ENCODE measurements at places on chromosomes 4 and X. TPM values are rescaled to one million over a fixed set of nuclear protein-coding genes. Genes with fewer than 3 reads are reported as not detected.
A peak's percentile ranks its signal among the peaks of the same experiment; 100 is the strongest.

DNA sequence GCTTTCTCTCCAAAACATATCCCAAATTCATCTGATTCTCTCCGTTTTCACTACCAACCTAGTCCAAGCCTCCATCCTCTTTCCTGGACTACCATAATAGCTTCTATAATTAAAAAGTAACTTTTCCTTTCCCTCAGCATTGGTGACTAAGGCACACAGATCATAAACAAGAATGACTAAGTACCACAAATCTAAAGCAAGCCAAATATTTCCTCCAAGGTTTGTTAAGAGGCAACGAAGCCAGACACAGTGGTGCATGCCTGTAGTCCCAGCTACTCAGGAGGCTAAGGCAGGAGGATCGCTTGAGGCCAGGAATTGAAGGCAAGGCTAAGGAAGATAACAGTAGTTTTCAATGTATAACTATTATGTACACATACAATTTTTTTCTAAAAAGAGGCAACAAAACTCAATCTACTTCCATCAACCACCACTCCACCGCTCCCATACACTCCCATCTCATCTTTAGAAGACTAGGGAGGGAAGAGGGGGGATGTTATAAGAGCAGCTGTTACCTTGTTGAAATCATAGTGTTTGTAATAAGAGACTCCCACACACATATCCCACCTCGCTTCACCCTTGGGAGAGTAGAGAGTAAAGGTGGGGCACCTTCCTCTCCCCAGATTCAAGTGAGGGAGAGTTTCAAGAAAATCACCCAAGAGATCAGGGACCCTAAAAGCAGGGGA is 4.2 kb upstream of the JCHAIN start:
- DNase-seq: no peak
- H3K4me1 ChIP-seq: peaks cover 10% of the 10 kb centered on the region
- H3K27ac ChIP-seq: no peak overlapping the region
- H3K27me3 ChIP-seq: peaks cover 23% of the 10 kb centered on the region
- H3K36me3 ChIP-seq: no peaks in the 10 kb centered on the region

DNA sequence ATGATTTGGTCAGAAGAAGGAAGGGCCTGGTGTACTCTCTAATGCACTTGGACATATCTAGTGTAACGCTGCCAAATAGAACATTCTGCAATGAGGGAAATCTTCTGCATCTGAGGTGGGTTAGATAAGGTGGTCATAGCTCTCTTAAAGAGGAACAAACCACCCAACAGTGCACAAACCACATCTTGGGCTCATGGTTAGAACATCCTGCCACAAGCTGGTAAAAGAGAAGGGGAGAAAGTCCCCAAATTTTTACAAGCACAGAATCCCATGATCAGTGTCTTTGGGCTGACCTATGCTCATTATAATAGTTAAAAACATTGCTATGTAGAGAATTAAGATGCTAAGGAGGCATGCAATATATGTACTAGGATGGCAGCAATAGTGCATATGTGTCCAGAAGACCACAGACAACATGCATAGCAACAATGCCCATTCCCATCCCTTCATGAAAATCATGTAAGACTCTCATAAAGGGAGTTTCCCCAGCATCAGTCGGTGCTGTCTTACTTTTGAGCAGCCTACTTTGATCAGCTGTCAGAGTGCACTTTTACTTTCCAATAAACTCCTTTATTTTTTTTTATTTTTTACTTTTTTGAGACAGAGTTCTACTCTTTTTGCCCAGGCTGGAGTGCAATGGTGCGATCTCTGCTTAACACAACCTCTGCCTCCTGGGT is 99.7 kb upstream of the SLC7A11 start:
- no peaks in the 10 kb centered on the region for H3K36me3 ChIP-seq
- no peak for DNase-seq
- H3K27ac ChIP-seq: no peak overlapping the region

The GRIA2 gene
- 1.4 TPM for total RNA-seq

GRCh38 chr4:4271912-4272311 is 18.0 kb downstream of the LYAR start:
- no peaks in the 10 kb centered on the region for H3K27me3 ChIP-seq
- no peak overlapping the region for H3K4me3 ChIP-seq

- no peaks in the 10 kb centered on the region for H3K36me3 ChIP-seq
- no peak overlapping the region for H3K27ac ChIP-seq
- DNase-seq: no peak
- H3K27me3 ChIP-seq: peaks cover 1% of the 10 kb centered on the region
Observed at GRCh38 chr4:117987464-117987863, 46.8 kb upstream of the NDST3 start.

The UGT2B7 gene
- total RNA-seq: 6.5 TPM

GRCh38 chrX:1529328-1529727 is 7.7 kb downstream of the P2RY8 start:
- no peaks in the 10 kb centered on the region for H3K36me3 ChIP-seq
- peak; percentile 27 for DNase-seq
- no peaks in the 10 kb centered on the region for H3K27me3 ChIP-seq

The TENM3 gene
- total RNA-seq: 87.6 TPM

DNA sequence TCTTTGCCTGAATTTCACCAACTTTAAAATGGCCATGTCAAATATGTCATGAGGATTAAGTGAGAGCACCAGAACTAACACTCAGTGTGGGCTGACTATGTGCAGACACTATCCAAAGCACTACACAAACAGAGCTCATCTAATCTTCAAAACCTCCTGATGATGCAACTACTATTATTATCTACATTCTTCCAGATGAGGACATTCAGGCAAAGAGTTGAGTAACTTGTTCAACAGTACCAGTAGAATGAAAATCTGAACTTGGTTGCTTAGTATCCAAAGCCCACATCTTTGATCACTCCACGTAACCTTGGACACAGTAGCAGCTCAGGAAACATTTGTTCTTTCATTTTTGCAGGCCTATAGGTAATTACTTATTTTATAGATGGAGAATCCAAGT is 90.1 kb downstream of the ATP8A1 start:
- peaks cover 20% of the 10 kb centered on the region for H3K27me3 ChIP-seq
- no peak for DNase-seq

DNA sequence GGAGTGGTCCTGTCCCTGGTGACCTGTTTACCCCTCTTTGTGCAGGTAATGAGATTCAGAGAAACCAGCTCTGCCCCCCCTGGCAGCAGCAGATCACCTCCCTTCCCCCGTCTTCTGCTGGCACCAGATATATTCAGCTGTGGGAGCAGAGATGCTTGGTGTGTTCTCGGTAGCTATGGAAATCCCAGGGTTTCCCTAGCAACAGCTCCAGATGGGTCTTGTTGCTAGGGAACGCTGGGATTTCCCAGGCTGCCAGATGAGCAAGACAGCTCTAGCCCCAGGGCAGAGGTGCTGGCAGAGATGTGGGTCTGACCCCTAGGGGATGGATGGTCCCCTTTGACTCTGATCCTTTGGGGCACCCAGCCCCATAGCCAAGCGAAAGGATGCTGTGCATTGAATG is 20.2 kb downstream of the CETN2 start:
- no peak overlapping the region for H3K4me3 ChIP-seq
- no peaks in the 10 kb centered on the region for H3K4me1 ChIP-seq
- no peaks in the 10 kb centered on the region for H3K27me3 ChIP-seq
- DNase-seq: no peak
- no peaks in the 10 kb centered on the region for H3K36me3 ChIP-seq

- H3K4me3 ChIP-seq: no peak overlapping the region
- H3K27me3 ChIP-seq: no peaks in the 10 kb centered on the region
- peaks cover 5% of the 10 kb centered on the region for H3K4me1 ChIP-seq
- no peak for DNase-seq
- H3K27ac ChIP-seq: no peak overlapping the region
Observed at GRCh38 chr4:32196950-32197688, 1477.0 kb downstream of the PCDH7 start.

GRCh38 chr4:784401-785331 is 41.3 kb downstream of the CPLX1 start:
- H3K4me3 ChIP-seq: no peak overlapping the region
- H3K4me1 ChIP-seq: peaks cover 21% of the 10 kb centered on the region
- DNase-seq: peak; percentile 81
- H3K27ac ChIP-seq: no peak overlapping the region
- H3K36me3 ChIP-seq: peaks cover 6% of the 10 kb centered on the region
- peaks cover 2% of the 10 kb centered on the region for H3K27me3 ChIP-seq

DNA sequence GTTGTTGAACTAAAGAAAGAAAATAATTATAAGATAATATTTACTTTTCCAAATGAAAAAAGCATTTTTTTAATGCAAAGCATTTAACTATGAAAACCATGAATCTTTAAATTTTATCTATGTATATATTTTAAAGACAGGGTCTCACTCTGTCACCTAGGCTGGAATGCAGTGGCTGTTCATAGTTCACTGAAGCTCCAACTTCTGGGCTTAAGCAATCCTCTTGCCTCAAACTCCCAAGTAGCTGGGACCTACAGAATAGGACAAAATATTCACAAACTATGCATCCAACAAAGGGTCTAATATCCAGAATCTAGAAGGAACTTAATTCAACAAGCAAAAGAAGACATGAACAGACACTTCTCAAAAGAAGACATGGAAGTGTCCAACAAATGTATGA is 55.9 kb upstream of the ALB start:
- H3K27me3 ChIP-seq: peaks cover 19% of the 10 kb centered on the region
- no peak for DNase-seq
- no peak overlapping the region for H3K4me3 ChIP-seq
- H3K4me1 ChIP-seq: peaks cover 13% of the 10 kb centered on the region
- no peaks in the 10 kb centered on the region for H3K36me3 ChIP-seq
- H3K27ac ChIP-seq: no peak overlapping the region

The MAPK10 gene
- total RNA-seq: 75.6 TPM

The PHEX gene
- 1.1 TPM for total RNA-seq

The PDGFC gene
- total RNA-seq: 131 TPM

DNA sequence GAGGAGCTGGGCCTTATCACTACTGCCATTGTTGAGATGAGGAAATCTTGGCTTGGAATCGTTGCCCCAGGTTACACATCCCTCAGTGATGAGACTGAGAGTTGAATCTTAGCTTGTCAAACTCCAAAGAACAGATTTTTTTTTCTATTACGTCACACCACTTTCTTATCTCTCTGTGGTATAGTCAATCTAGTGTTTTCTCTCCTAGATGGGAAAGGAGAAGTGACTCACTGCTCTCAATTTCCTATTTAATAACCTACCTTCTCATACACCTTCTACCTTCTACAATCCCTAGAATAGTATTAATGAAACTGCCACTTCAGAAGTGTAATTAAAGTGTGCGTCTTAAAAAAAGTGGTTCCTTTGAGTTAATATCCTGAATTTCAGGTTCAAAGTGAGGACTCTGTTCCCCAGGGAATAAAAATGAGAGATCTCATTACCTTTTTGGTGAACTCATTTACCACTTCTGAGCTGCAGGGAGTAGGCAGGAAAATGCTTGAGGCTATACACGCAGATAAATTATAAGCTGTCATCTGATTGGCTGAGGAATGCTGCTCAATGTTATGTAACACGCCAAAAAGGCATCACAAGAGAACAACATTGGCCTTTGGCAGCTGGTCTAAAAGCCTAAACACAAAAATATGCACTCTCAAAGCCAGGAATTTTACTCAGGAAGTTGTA is 59.3 kb downstream of the MAD2L1 start:
- H3K4me3 ChIP-seq: no peak overlapping the region
- peaks cover 5% of the 10 kb centered on the region for H3K4me1 ChIP-seq
- no peak overlapping the region for H3K27ac ChIP-seq
- peaks cover 2% of the 10 kb centered on the region for H3K36me3 ChIP-seq
- no peak for DNase-seq
- H3K27me3 ChIP-seq: no peaks in the 10 kb centered on the region

DNA sequence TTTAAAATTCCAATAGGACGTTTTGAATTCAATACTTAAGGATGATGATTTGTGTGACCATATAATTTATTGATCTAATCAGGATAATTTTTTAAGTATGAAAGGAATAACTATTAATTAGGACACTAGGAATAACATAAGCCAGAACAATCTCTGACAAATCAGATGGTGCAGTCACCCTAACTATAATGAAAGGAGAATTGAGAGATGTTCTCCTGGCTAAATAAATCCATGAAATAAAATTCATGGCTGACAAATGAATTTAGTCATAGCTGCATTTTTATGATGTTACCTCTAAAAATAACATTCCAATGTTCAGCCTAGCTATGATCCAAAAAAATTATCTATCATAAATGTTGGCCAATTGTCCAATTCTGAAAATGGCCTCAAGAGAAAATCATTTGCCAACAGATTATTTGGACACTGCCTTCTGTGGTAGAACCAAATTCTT is 190.6 kb upstream of the NEIL3 start:
- H3K27ac ChIP-seq: no peak overlapping the region
- H3K4me1 ChIP-seq: peaks cover 14% of the 10 kb centered on the region
- H3K4me3 ChIP-seq: no peak overlapping the region
- peaks cover 3% of the 10 kb centered on the region for H3K27me3 ChIP-seq

- no peak overlapping the region for H3K4me3 ChIP-seq
- H3K4me1 ChIP-seq: peaks cover 4% of the 10 kb centered on the region
- peaks cover 12% of the 10 kb centered on the region for H3K27me3 ChIP-seq
- H3K27ac ChIP-seq: no peak overlapping the region
- no peaks in the 10 kb centered on the region for H3K36me3 ChIP-seq
Observed at GRCh38 chr4:169898095-169898494, 128.1 kb downstream of the MFAP3L start.

DNA sequence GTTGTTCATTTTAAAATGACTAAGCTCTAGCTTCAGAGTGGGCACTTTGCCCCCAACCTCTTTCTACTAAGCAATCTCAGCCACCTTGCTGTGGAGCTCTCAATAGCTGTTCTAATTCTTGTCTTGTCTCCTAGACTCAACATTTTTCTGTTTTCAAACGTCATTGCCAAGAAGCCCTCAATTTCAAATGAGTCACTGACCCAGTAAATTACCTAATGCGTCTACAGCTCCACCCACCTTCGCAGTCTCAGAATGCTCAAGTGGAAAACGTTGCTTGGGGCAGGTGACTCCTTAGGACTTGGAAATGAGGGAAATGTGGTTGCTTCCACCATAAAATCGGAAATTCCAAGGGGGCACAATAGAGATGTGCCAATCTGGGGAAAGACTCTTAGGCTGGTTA is 59.0 kb downstream of the ING2 start:
- peaks cover 14% of the 10 kb centered on the region for H3K27me3 ChIP-seq
- H3K4me3 ChIP-seq: no peak overlapping the region
- H3K36me3 ChIP-seq: no peaks in the 10 kb centered on the region
- no peaks in the 10 kb centered on the region for H3K4me1 ChIP-seq
- no peak overlapping the region for H3K27ac ChIP-seq

The IL21 gene
- total RNA-seq: not detected

The CT45A5 gene
- total RNA-seq: not detected

The KCNIP4 gene
- not detected for total RNA-seq

DNA sequence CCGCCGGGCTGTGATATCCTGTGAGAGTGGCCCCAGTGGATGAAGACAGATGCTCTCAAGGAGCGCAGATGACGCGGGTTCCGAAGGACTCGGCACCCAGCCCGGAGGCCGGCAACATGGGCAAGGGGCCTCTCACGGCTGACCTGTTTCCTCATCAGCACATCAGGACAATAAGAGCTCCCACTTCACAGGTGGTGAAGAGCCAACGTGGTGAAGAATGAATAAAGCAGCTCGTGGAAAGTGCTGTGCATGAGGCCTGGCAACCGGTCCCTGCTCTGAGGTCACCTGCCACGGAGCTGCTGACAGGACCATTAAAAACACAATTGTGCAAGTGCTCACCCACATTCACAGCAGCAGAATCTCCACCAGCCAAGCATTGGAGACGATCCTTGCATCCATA is 22.9 kb downstream of the ABLIM2 start:
- no peak overlapping the region for H3K4me3 ChIP-seq
- no peak overlapping the region for H3K27ac ChIP-seq
- no peaks in the 10 kb centered on the region for H3K4me1 ChIP-seq

- no peaks in the 10 kb centered on the region for H3K36me3 ChIP-seq
- H3K4me3 ChIP-seq: no peak overlapping the region
- H3K27me3 ChIP-seq: no peaks in the 10 kb centered on the region
- peaks cover 14% of the 10 kb centered on the region for H3K4me1 ChIP-seq
Observed at GRCh38 chr4:125639182-125639621, 324.4 kb downstream of the FAT4 start.

The ALAS2 gene
- not detected for total RNA-seq
